ENCODE measurements at places on chromosomes 13 and 19. TPM values are rescaled to one million over a fixed set of nuclear protein-coding genes. Genes with fewer than 3 reads are reported as not detected.
A peak's percentile ranks its signal among the peaks of the same experiment; 100 is the strongest.

DNA sequence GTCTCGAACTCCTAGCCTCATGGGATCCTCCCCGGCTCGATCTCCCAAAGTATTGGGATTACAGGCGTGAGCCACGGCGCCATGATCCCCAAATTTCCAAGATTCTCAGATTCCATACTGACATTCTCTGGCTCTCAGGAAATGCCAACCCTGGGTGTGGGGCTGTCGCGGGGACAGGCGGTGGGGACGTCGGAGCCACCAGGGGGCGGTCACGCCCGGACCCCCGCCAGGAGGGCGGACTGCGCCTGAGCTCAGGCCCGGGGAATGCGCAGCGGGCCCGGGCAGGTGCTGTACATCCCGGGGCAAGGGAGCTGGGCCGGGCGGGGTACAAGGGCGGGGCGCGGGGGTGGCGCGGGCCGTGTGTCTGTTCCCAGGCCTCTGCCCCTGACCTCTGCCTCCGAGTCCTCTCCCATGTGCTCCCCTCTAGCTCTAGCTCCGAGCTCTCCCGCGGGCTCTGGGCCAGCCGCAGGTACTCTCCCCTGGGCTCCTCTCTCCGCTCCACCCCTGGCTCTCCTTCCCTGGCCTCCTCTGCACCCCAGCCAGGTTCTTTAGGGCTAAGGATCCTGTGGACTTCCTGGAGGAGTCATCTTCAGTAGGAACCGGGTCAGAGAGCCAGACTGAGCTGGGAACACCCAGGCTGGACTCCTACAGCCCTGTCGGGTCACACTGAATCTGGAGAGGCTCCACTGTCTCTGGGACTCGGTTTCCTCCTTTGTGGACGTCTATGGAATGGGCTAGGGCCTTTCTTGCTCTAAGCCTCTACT, 2.4 kb downstream of the PPP1R13L start:
- no peak overlapping the region for H3K4me3 ChIP-seq
- no peaks in the 10 kb centered on the region for H3K27me3 ChIP-seq
- no peak for DNase-seq
- no peaks in the 10 kb centered on the region for H3K36me3 ChIP-seq
- H3K4me1 ChIP-seq = peaks cover 13% of the 10 kb centered on the region
- no peak overlapping the region for H3K27ac ChIP-seq

DNA sequence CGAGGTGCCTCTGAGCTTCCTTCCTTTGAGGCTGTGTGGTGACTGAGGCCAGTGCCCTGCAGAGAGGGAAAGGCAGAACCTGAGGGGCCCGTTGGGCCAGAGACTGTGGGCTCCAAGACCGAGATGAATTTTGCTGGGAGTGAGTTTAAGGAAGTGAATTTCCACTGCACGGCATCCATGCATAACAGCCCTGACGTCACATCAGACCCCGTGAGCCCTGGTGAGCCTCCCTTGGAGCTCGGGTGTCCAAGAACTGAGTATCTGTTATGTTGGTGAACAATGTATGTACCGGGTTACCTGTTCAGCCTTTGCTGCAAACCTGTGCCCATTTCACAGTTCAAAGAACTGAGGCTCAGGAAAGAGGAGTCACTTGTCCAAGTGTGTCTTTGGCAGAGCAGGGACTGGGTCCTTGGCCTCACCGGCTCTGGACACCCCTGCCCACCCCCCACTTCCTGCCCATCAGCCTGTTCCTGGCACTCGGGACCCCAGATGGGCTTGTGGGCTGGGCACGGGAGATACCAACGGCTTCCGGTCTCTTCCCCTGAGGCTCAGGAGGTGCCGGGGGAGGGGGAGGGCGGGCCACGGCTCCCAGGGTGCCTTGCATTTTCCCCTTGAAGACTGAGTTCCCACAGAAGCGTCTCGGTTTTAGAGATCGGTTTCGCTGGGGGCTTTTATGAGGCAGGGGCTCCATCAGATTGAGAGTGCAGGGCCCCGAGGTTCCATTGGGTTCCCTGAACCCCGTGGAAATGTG, 33.7 kb downstream of the NFILZ start:
- no peak overlapping the region for H3K27ac ChIP-seq
- DNase-seq = no peak
- H3K27me3 ChIP-seq = no peaks in the 10 kb centered on the region
- no peaks in the 10 kb centered on the region for H3K36me3 ChIP-seq
- H3K4me3 ChIP-seq = no peak overlapping the region

DNA sequence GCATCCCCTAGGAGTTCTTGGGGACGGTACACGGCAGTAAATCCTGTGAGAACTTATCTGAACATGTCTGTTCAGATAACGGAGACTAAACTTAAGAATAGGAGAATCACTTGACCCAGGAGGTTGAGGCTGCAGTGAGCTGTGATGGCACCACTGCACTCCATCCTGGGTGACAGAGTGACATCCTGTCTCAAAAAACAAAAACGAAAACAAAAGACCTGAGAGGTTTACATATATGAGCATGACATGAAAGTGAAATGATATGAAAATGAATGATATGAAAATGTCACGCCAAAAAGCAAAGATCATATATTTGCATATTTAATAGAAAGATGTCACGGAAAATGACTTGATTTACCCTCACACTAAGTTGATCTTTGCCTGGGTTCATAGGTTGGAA, 5.8 kb downstream of the ZNF175 start:
- H3K4me3 ChIP-seq = no peak overlapping the region
- DNase-seq = no peak
- H3K27ac ChIP-seq = no peak overlapping the region
- H3K4me1 ChIP-seq = peaks cover 3% of the 10 kb centered on the region

GRCh38 chr13:61370520-61370919, 45.1 kb downstream of the PCDH20 start:
- no peaks in the 10 kb centered on the region for H3K4me1 ChIP-seq
- H3K4me3 ChIP-seq = no peak overlapping the region
- no peak for DNase-seq
- H3K27me3 ChIP-seq = no peaks in the 10 kb centered on the region
- H3K36me3 ChIP-seq = no peaks in the 10 kb centered on the region

DNA sequence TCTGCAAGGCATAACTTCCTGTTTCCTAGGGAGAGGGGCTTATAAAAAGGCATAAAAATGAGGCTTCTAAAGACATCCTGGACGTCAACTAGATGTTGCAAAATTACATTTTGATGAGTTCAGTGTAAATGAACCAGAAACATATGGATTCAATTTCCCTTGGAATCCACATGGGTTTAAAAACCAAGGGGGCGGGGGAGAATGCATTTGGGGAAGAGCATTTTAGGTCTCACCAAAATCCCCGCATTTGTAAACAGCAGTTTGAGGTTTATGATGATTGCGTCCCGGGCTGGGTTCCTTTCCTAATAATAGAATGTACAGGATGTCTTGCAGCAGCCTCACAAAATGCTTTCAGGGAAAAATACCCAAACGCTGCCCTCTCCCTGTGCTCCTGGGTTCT, 407.8 kb downstream of the ZNF536 start:
- H3K27ac ChIP-seq = no peak overlapping the region
- H3K4me3 ChIP-seq = no peak overlapping the region
- no peaks in the 10 kb centered on the region for H3K36me3 ChIP-seq
- no peak for DNase-seq
- no peaks in the 10 kb centered on the region for H3K27me3 ChIP-seq

DNA sequence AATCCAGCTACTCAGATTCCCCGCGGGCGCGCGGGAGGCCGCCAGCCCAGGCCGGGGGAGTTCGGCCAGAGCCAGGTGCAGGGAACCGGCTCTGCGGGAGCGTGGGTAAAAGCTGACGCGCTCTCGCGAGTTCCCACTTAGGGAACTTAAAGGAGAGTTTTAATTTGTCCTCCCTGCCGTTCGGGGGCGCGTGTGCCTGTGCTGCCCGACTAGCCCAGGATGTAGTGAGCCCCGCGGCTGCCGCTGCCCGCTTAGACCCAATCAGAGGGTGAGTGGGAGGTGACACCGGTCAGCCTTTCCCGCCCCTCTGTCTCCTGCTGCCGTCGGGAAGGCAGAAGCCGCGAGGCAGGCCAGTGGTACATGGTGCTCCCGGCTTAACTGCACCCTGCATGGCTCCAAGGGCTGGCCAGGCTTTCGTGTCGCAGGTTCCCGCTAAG, 36.0 kb upstream of the NEK3 start:
- peaks cover 6% of the 10 kb centered on the region for H3K4me1 ChIP-seq
- no peaks in the 10 kb centered on the region for H3K36me3 ChIP-seq
- DNase-seq = no peak
- no peaks in the 10 kb centered on the region for H3K27me3 ChIP-seq
- H3K4me3 ChIP-seq = no peak overlapping the region

- no peaks in the 10 kb centered on the region for H3K27me3 ChIP-seq
Observed at GRCh38 chr19:4984106-4984380, 15.1 kb downstream of the KDM4B start.

GRCh38 chr19:45161738-45162607, 1.2 kb upstream of the NKPD1 start:
- no peak overlapping the region for H3K27ac ChIP-seq
- H3K4me1 ChIP-seq = peaks cover 19% of the 10 kb centered on the region
- no peaks in the 10 kb centered on the region for H3K27me3 ChIP-seq
- DNase-seq = peak; percentile 81

GRCh38 chr13:83752141-83752540, 130.1 kb downstream of the SLITRK1 start:
- H3K4me1 ChIP-seq = peaks cover 27% of the 10 kb centered on the region
- no peak for DNase-seq
- H3K36me3 ChIP-seq = no peaks in the 10 kb centered on the region
- no peaks in the 10 kb centered on the region for H3K27me3 ChIP-seq
- H3K4me3 ChIP-seq = no peak overlapping the region

DNA sequence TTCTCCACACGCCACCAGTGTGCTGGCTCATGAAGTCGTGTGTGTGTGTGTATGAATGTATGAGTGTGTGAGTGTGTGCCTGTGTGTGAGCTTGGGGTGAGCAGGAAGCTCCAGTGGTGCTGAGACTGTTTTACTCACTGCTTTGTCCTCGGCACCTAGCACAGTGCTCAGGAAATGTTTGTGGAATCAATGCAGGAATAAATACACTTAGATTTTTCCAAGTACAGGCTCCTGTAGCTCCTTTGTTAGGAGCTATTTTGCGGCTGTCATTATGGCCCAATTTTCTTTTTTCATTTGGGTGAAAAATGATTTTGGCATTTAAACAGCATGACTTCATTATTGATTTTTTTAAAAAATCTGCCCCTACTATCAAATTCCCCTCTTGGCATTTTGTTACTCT, 193.5 kb upstream of the KL start:
- H3K27ac ChIP-seq = no peak overlapping the region
- no peaks in the 10 kb centered on the region for H3K27me3 ChIP-seq
- no peaks in the 10 kb centered on the region for H3K36me3 ChIP-seq
- H3K4me3 ChIP-seq = no peak overlapping the region
- peaks cover 24% of the 10 kb centered on the region for H3K4me1 ChIP-seq
- DNase-seq = no peak

GRCh38 chr19:10766049-10766623, 48.3 kb downstream of the DNM2 start:
- DNase-seq = no peak
- peaks cover 15% of the 10 kb centered on the region for H3K4me1 ChIP-seq
- no peaks in the 10 kb centered on the region for H3K27me3 ChIP-seq
- H3K36me3 ChIP-seq = no peaks in the 10 kb centered on the region
- no peak overlapping the region for H3K27ac ChIP-seq
- no peak overlapping the region for H3K4me3 ChIP-seq

DNA sequence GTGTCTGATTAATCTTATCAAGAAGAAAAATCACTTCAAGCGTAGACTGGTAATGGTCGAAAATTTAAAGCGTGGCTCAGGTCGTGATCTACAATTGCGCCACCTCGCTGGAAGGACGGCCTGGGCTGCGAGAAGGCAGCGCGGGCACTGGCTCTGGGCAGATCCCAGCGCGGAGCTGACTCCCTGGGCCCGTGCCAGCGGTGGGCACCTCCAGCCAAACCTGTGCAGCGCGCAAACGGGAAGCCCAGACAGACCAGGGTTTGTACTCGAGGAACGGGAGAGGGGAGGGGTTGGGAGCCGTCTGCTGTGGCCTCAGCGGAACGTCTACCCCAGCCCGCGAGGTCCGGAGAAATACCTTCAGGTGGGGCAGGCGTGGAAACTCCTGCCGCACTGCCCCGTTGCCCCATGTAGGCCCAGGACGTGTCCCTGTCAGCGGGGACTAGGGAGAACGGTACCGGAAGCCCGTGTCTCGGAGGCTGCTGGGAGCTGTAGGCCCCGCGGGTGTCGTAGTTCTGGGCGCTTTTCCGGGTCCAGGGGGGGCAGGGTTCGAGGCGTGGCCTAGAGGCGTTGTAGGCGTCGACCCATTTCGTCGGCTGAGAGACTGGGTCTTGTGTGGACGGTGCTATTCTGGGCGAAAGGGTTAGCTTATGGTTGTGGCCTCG, 21.1 kb downstream of the ZNF274 start:
- no peak overlapping the region for H3K4me3 ChIP-seq
- H3K27me3 ChIP-seq = no peaks in the 10 kb centered on the region
- H3K36me3 ChIP-seq = peaks cover 14% of the 10 kb centered on the region
- no peak for DNase-seq

- peaks cover 20% of the 10 kb centered on the region for H3K4me1 ChIP-seq
- H3K36me3 ChIP-seq = no peaks in the 10 kb centered on the region
- H3K4me3 ChIP-seq = peak overlapping the region; percentile 81
- H3K27me3 ChIP-seq = no peaks in the 10 kb centered on the region
Observed at GRCh38 chr19:6736917-6737283, 480 bp downstream of the GPR108 start.

DNA sequence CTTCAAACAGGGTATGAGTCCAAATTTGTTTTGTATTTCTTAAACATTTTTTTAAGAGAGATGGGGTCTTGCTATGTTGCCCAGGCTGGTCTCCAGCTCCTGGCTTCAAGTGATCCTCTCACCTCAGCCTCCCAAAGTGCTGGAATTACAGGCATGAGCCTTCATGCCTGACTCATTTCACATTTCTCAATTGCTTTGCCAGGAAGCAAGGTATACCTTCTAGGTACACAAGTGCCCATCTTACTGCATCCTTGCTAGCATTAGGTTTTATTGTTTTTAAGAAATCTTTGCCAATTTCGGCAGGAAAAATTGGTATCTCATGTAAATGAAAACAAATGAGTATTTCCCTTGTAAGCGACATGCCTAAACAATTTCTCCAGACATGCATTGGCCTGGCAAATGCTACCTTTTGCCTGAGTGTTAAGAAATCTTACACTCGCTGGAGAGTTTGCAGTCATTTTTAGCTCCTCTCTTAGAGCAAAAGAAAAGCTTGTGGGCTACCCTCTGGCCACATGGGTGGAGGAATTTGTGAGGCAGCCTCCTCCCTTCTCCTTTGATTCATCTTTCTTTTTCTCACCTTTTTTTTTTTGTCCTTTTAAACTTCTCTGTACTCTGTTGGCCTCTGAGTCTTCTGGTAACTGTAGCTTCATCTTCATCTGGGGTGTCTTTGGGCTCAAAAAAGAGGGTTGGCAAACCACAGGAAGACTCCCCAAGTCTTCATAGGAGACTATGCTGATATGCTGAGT, 33.0 kb downstream of the ACTL9 start:
- no peak overlapping the region for H3K4me3 ChIP-seq
- no peaks in the 10 kb centered on the region for H3K4me1 ChIP-seq
- H3K27ac ChIP-seq = no peak overlapping the region
- no peaks in the 10 kb centered on the region for H3K27me3 ChIP-seq
- no peak for DNase-seq

Gene ZNF471
- total RNA-seq = not detected

Gene ZSCAN1
- not detected for total RNA-seq

Gene GAPDHS
- not detected for total RNA-seq

Gene TMEM38A
- total RNA-seq = 3.8 TPM

Gene ZNF99
- not detected for total RNA-seq

Gene CGB3
- total RNA-seq = not detected

Gene KLK4
- not detected for total RNA-seq

Gene KLK2
- total RNA-seq = not detected

Gene CYP2S1
- 56.0 TPM for total RNA-seq

Gene ZNF284
- total RNA-seq = 3.6 TPM

Gene TCF3
- 162 TPM for total RNA-seq

Gene S1PR5
- total RNA-seq = 0.57 TPM
